ENCODE measurements at places on chromosomes 16 and 17.

DNA sequence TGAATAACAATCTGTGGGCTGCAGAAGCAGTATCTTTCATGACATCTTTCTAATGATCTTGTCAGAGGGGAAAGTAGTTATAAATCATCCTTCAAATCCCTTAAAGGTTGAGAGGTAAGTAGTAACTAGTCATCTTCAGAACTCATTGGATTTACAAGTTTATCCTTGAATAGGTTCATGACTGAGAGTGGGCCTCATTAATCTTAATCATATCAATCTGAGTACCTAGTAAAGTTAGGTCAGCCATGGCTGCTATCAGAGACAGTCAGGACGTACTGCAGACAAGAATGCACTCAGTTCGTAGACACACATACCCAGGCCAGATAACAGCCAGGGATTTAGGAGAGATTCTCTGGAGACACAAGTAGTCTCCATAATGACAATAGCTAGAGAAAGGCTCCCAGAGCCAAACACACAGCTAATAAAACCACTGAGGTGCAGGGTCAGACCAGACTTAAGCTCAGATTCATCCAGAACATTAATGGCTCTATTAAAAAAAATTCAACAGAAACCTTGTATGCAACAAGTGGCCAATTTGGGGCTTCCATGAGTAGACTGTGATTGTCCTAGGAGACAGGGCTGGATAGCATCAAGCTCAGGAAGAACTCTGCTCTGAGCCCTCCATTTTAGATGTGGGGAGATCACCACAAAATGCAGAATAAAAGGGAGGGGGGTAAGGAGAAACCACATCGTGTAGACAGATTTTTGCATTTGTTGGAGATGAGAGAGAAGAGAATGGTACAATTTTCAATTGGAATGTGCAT lies 65.8 kb downstream of the TBX4 start:
- DNase-seq: no peak

GRCh38 chr17:2906901-2907300 lies 110.7 kb downstream of the RAP1GAP2 start:
- DNase-seq: peak; percentile 13

GRCh38 chr16:75461575-75461974 lies 2.9 kb downstream of the TMEM170A start:
- no peak for DNase-seq

DNA sequence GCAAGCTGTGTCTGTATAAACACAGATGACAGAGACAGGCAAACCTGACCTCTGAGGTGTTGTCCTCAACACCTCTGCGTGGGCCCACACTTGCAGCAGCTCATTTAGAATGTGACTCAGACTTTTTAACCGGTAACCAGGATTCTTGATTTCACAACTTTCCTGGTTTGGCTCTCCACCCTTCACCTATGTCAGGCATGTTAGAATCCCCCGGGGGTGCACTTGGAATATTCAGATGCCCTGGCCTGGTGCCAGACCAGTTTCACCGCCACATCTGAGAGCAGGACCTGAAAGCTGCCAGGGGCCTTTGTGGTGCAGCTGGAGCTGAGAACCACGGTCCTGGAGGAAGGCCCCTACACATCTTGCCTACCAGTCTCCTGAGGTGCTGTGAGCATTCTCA lies 4.8 kb downstream of the DHODH start:
- DNase-seq: no peak

GRCh38 chr17:39400547-39401411 lies 647 bp downstream of the FBXL20 start:
- peak; percentile 17 for DNase-seq

DNA sequence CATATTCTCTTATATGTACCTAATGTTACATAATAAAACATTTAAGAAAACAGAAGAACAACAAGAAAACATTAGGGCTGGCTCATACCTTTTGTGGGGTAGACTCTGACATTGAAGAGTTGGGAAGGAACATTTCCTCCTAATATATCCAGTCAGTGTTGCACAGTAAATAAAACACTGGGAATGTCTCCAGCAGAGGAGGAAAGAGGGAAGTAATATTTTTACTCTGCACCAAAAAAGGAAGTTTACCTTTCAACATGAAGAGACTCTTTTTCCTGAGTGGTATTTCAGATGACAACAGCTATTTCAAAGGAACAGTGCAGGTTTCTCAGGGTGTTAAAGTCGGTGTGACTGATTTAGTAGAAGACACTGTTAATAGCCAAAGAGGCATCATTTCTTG lies 31.9 kb downstream of the EPN2 start:
- DNase-seq: peak; percentile 30

DNA sequence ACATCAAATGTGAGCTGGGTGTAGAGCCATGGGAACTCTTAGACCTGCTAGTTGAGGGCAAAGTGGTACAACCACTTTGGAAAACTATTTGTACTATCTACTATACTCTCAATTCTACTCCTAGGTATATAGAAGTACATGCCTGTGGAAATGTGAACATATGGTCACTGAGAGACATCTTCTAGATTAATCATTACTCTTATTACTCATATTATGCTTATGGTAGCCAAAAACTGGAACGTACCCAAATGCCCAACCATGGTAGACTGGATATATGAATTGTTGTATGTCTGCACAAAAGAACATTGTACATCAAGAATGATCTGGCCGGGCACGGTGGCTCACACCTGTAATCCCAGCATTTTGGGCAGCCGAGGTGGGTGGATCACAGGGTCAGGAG lies 2.7 kb downstream of the WDR45B start:
- no peak for DNase-seq

DNA sequence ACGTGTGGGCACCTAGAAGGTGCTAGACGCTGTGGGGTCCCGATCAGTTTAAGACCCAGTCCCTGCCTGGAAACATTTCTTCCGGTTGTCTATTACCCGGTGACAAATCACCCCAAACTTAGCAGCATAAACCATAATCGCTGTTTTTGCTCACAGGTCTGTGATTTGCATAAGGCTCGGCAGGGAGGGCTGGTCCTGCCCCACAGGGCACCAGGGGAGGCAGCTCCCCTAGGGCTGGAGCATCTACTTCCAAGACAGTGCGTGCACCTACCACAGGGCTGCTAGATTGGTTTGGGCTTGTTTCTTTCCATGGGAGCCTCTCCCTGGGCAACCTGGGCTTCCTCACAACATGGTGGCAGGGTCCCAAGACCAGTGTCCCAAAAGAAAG lies 214.5 kb upstream of the CIBAR2 start:
- DNase-seq: no peak

- peak; percentile 60 for DNase-seq
These were observed 94.0 kb downstream of the SKAP1 start for GRCh38 chr17:48335858-48336500.

DNA sequence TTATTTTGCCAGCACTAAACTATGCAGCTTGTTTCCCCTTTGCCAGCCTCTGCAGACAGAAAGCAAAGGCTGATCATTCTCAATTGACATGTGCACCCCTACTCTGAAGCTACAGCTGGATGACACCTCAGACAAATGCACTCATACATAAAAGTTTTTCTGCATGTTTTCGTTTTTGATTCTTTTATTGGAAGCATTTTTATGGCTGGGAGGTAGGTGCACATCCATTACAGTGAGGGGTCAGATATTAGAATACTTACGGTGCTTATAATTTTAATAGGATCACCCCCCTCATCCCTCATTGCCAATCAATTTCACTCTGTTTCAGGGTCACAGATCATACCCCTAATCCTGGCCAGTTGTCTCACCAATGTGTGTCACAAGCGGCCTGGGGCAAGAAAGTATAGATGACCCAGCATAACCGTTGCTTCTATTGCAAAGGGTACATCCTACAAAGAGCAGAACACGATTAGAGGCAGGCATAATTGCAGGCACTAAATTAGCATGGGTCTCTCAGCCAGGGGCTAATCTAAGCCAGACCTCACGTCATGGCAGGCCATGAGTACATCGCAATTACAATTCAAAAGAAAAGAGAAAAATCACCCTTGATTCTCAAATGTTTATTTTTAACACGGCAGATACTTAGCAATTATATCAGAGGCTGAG lies 89.5 kb upstream of the SOX9 start:
- no peak for DNase-seq

DNA sequence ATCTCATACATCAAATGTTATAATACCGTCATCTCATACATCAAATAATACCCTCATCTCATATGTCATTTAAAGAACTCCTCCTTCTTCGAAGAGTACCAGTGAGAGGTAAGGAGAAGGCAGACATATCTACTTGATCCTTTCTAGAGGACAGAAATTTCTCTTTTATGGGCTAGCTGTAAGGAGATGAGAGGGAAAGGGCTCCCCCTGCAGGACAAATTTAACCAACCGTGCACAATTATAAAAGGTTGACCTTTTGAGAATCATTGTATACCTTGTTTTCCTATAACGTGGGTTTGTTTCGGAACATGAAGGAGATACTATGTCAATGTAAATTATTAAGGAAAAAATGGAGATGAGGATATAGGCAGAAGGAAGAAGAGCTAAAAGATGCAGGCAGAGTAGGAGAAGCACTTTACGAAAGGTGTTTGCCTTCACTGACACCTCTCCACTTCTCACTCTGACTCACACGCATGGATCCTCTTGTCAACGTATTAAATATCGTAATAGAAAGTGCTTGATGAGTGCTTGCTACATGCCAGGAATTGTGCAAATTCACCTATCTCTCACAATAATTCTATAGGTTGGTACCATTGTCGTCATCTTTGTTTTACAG lies 465.9 kb upstream of the ERCC4 start:
- peak; percentile 63 for DNase-seq

DNA sequence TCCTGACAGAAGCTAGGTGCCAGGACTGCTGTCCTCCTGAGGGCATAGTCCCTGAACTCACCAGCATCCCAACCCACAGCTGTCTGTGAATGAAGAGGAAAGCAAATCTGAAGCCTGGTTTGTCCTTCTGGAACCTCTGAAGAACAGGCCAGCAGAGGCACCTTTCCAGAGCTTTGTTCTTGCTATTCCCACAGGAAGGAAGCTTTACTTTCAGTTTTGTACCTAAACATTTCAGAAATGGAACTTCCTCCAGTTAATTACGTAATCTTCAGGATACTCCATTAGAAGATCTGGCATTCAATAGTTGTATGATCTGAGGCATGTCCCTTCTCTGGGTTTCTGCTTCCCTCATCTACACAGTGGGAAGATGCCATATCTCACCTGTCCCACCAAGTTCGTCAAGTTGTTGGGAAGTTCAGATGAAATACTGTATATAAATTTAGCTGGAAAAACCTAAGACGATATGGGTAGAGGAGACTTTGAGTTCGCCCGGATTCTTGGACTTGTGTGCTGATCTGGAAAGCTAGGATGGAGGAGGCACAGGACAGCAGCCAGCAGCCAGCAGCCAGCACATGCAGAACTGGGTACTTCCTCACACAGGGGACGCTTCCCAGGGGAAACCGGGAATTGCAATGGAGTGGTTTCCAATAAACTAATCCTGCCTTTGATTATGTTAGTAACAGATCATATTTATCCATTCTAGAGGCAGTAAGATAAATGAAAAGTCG lies 22.4 kb downstream of the NXPH3 start:
- no peak for DNase-seq

GRCh38 chr17:50977487-50978159 lies 111.5 kb upstream of the TOB1 start:
- no peak for DNase-seq

Data from suppressor macrophage treated with lipopolysaccharide for 1 hour (primary cell).